Eye (tissue), 1 donor: ENCODE measurements at places on chromosomes 16 and 17.

- DNase-seq, result no peak
Observed at GRCh38 chr17:12979826-12980500, 37.9 kb downstream of the ELAC2 start.

GRCh38 chr16:5505091-5505887 is 407.7 kb upstream of the EEF2KMT start:
- no peak for DNase-seq

DNA sequence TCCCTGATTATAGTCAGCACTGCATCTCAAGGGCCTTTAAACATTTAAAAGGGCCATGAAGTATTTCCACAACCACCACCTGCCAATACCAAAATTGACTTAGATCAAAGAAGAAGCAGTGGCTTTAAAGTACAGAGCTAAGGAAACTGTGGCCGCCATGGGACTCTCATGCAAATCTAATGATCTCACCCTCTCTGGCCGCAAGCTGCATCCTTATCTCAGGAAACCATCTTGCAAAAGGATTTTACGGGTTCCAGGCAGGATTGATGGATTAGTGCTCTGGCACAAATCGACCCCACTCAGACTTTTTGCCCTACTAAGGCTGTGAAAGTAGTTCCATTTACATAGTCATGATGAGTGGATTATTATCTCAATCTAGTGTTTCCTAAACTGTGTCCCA is 22.6 kb downstream of the CDRT4 start:
- DNase-seq, result no peak

DNA sequence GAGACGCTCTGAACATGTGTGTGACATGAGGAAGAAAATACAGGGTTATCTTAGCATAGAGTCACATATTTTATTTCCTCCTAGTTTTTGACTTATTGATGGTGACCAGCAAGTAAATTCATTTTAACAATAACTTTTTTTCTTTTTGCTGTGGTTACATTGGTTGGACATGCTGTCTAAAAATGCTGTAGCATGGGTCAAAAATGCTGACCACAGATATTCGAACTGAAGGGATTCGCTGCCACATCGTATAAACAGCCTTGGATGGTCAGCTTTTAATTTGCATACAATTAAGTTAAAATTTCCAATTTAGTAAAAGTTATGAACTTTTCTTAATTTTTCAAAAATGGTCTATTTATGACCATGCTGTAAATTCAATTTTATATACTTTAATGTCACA is 30.5 kb downstream of the RPGRIP1L start:
- DNase-seq, result no peak

- no peak for DNase-seq
Observed at GRCh38 chr16:85049706-85050305, 22.2 kb downstream of the KIAA0513 start.

GRCh38 chr17:16943541-16944333 is 28.2 kb downstream of the TNFRSF13B start:
- DNase-seq, result no peak

DNA sequence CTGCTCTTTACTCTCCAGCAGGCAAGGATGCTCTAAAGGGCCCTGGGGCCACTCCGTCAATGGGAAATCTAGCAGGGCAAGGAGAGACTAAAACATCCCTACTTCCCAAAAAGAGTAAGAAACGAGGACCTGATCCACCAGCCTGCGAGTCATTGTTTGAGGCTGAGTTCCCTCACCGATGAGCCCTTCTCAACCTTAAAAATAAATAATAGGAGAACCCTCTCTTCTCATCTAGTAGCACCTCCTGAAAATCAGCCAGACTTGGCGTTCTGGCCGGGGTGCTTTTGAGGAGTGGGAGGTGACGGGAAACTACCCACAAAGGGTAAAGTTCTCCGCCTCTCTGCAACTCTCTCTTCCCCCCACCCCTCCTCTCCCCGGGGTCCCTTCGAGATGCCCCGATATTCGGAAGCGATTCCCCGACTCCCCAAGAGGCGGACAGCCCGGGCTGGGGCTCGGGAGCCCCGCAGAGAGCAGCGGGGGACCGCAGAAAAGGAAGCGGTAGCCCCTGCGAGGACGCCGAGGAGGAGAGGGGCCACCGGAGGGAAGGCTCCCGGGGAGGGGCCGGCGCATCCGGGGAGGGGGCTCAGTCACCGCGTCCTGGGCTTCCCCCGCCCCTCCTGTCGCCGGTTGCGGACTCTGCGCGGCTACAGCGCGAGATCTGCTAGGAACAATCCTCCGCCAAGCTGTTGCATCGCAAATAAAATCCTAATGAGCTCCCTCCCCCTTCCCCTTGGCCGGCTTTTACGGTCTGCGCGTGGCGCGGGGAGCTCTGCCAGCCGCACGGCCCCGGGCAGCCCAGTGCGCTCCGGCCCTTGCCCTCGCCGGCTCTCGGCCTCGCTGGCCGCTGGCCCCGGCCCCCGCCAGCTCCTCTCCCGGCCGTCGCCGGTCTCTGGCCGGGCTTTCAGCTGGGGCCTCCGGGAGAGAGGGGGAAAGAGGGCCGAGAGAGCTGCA is 1.3 kb downstream of the HOXB9 start:
- peak; percentile 60 for DNase-seq
